ENCODE measurements at places on chromosomes 7 and 10.

DNA sequence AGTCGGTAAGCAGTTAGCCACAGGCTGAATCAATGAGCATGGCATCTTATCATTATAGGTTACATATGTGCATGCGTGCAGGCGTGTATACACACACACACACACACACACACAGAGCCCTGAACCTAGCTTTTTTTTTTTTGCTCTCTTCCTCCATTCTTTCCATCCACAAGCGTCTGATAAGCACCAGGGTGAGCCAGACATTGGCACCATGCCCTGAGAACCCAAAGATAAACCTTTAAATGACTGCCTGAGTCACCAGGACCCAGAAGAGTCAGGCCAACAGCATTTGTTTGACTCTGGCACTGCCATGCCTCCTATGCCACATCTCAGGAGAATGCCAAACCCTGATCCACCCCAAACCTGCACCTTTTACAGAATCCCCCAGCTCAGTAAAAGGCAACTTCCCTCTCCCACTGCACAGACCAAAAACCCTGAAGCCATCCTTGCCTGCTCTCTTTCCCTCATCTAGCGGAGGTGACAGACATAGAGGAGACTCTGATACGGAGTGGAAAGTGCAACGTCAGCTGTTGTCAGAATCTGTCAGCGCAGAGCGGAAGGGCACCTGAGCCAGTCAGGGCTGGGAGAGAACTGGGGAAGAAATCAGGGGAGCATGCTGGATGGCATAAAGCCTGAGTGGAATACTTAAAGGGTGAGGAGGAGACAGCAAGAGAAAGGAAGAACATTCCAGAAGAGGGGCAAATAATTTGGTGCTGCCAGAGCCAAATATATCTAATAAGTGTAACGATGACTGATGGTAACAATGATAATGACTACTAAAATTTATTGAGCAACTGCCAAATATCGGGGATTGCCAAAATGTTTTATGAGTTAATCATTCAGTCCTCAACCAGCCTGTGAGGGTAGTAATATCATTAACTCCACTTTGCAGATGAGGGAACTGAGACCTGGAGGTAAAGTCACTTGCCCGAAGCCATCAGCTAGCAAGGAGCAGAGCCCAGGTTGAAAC lies 3.2 kb downstream of the PARP12 start:
- DNase-seq = peak; percentile 56

- DNase-seq = no peak
These were observed 1064.6 kb upstream of the LRRTM3 start for GRCh38 chr10:65861249-65861648.

DNA sequence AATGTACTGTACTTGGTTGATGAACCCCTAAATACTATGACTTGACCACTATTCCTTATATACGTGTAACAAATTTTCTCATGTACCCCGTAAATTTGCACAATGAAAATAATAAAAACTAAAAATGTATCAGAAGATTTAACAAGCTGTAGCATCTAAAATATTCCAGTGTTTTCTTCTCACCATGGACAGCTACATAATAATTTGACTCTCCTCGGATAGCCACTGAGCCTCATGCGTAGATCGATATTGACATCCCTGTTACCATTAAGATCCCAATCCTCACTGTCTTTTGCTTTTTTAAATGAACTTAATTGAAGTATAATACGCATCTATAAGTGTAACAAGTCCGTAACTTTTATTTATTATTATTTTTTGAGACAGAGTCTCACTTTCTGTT lies 179.7 kb upstream of the C7orf33 start:
- no peak for DNase-seq

- no peak for DNase-seq
These were observed 428.6 kb downstream of the LRMDA start for GRCh38 chr10:75860009-75860408.

DNA sequence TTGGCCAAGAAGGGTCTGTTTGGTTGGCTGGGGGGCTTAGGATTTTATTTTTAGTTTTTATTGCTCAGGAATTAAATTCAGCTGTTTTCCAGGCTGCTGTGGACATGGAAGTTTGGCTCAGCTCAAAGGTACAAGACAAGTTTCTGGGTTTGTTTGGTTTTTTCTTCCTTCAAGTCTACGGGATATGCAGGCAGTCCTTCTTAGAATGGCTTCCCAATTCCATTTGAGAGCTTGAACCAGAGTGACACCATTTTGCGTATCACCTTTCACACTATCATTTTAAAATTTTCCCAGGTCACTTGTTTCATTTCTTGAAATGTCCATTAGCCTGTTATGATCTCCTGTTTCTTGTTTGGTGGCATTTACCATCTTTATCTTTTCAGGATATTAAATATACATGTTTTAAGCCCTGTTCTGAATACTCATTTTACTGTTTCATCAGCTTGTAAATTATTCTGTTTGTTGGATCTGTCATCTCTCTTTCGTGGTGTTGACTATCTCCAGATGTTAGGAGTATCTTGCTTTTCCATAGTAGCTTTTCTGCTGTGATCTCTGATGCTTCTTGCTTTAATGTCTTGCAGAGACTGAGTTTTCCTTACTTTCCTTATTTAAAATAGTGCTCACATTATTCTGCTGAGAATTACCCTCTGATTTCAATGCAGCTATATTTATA lies 9.4 kb upstream of the TMEM168 start:
- DNase-seq = no peak

DNA sequence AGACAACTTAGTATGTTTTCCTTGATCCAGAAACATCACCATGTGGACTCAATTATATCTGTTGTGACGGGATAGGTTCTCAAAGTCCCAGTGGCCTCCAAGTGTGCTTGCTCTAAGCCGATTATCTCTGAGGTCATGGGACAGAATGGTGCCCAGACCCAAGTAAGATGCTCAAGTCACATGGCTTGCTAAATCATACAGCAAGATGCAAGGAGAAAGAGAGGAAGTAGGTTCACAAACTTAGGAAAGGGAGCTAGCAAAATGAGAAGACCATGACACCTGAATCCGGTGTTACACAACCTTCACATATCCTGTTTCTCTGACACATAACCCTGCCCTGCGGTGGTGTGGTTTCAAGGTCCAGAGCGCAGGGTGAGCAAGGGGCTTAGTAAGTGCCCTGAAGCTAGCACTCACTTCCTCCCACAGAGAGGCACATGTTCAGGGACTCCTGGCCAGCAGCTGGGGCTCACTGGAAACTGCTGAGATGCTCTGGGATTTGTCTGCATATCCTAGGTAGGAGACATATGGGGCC lies 590.9 kb upstream of the ANKRD30A start:
- DNase-seq = no peak

DNA sequence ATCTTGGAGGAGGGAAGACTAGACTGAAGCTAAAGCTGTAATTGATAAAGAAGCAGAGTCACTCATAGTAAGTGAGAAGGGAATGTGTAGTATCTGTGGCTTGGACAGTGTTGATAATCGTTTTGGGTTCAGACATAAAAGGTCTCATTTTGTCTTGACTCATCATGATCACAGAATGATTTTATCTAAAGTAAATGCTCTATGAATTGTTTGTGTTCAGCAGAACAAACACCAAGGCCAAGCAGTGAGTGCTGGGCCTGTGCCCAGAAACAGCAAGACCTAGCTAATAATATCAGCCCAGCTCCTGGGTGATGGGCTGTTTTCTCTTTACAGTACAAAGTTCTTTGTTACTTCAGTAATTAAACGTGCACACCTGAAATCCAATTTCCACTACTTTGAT lies 26.7 kb upstream of the CD36 start:
- no peak for DNase-seq

GRCh38 chr10:91046869-91047268 lies 126.0 kb upstream of the ANKRD1 start:
- DNase-seq = no peak

DNA sequence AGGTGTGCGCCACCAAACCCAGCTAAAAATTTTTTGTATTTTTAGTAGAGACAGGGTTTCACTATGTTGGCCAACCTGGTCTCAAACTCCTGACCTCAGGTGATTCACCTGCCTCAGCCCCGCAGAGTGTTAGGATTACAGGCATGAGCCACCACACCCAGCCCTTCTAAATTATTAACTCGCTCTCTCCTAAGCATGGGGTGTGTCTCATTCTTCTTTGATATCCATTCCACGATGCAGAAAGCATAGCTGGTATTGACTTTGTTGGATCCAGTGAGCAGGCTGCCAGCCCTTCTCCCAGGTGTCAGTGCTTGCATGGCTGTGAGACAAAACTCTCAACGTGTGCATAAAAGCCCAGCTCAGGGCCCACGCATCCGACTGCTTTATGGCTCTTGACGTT lies 254.1 kb upstream of the PFKP start:
- DNase-seq = no peak

- DNase-seq = no peak
These were observed 75.4 kb downstream of the CFTR start for GRCh38 chr7:117555260-117555659.

- DNase-seq = peak; percentile 64
These were observed 23.8 kb upstream of the GLCCI1 start for GRCh38 chr7:7944619-7945282.

DNA sequence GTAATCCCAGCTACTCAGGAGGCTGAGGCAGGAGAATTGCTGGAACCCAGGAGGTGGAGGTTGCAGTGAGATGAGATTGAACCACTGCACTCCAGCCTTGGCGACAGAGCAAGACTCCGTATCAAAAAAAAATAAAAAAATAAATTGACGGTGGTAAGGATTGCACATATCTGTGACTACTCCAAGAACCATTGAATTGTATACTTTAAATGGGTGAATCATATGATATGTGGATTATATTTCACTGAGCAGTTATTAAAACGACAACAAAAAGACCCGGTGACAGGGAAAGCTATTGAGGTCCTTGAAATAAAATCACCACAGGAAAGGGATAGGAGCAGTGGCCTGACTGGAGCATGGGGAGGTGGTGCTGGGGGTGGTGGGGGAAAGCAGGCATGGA lies 31.2 kb upstream of the COMTD1 start:
- DNase-seq = no peak

DNA sequence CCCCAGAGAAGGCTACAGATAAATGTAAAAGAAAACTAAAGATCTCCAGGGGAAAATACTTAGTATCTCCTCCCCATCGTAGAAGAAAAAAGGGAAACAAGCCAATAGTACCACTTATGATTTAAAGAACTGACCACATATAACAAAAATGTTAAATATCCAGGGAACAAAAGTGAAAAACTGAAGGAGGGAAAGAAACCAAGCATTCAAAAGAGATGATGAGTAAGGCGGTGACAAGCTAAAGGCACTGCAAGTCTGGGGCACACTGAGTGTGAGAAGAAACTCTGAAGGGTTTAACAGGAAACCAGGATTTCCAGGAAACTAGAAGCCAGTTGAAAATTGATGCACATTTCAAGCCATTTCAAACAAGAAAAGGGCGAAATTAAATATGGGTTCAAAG lies 226.3 kb downstream of the AHR start:
- DNase-seq = no peak

DNA sequence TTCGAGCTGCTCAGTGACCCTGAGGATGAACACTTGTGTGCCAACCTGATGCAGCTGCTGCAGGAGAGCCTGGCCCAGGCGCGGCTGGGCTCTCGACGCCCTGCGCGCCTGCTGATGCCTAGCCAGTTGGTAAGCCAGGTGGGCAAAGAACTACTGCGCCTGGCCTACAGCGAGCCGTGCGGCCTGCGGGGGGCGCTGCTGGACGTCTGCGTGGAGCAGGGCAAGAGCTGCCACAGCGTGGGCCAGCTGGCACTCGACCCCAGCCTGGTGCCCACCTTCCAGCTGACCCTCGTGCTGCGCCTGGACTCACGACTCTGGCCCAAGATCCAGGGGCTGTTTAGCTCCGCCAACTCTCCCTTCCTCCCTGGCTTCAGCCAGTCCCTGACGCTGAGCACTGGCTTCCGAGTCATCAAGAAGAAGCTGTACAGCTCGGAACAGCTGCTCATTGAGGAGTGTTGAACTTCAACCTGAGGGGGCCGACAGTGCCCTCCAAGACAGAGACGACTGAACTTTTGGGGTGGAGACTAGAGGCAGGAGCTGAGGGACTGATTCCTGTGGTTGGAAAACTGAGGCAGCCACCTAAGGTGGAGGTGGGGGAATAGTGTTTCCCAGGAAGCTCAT lies 1.1 kb downstream of the DDIT4 start:
- peak; percentile 79 for DNase-seq

- DNase-seq = no peak
These were observed 102.5 kb downstream of the C10orf105 start for GRCh38 chr10:71616817-71617654.

- no peak for DNase-seq
These were observed 35.8 kb upstream of the TRIM8 start for GRCh38 chr10:102608487-102608886.

DNA sequence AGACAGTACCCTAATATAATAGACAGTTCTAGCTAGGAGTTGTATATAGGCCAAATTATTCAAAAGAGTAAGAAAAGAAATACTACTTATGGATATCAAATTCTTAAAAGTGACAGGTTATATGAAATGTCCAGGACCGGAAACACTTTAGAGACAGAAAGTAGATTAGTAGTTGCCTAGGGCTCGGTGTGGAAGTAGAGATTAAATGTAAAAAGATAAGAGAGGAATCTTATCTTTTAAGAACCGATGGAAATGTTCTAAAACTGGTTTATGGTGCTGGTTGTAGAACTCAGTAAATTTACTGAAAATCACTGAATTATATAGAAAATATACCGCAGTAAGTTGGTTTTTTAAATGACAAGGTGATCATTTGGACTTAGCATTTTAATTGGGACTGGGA lies 147.5 kb upstream of the ASAH2 start:
- no peak for DNase-seq

- DNase-seq = no peak
These were observed 62.6 kb downstream of the DOCK4 start for GRCh38 chr7:112143582-112143981.

DNA sequence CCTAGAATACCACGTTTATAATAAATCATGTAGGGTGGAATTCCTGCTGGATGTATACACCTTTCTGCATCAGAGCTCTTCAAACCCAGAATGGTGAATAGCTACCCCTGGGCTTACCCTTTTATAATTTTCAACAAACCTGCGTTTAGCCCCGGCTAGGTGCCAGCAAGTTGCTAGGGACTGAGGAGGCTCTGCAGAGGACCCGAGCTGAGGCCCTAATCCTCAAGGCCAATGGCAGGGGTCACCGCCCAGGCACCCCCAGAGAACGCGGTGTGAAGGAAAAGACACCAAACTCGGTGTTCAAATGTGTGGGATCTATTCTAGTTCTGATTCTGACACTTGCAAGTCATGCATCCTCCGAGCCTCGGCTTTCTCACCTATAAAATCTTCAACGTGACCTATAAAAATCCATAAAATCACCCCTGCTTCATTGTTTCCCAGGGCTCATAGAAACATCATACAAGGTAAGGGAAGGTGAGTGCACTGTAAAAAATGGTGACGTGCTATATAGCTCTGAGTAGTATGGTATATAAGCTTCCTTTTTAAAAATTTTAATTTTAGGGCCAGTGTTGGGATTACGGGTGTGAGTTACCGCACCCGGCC lies 2.5 kb upstream of the ANXA11 start:
- no peak for DNase-seq

- DNase-seq = no peak
These were observed 86.8 kb downstream of the COBL start for GRCh38 chr7:51229620-51230323.

GRCh38 chr10:14173391-14173705 lies 157.4 kb downstream of the FRMD4A start:
- no peak for DNase-seq

- no peak for DNase-seq
These were observed 19.8 kb downstream of the C10orf71 start for GRCh38 chr10:49318755-49319154.

- DNase-seq = peak; percentile 57
These were observed 628 bp downstream of the PARP12 start for GRCh38 chr7:140062118-140062527.

- DNase-seq = no peak
These were observed 86.8 kb upstream of the CHST15 start for GRCh38 chr10:124180044-124180745.
